ENCODE measurements at places on chromosomes 2 and 18. TPM values are rescaled to one million over a fixed set of nuclear protein-coding genes. Genes with fewer than 3 reads are reported as not detected.

Gene MMADHC
- total RNA-seq, result 52.8 TPM

Gene CDH20
- 0.27 TPM for total RNA-seq

Gene RAD51AP2
- total RNA-seq, result not detected

Gene EPAS1
- total RNA-seq, result 0.54 TPM

Gene ST3GAL5
- 4.0 TPM for total RNA-seq

Gene MYOM1
- total RNA-seq, result 0.27 TPM

DNA sequence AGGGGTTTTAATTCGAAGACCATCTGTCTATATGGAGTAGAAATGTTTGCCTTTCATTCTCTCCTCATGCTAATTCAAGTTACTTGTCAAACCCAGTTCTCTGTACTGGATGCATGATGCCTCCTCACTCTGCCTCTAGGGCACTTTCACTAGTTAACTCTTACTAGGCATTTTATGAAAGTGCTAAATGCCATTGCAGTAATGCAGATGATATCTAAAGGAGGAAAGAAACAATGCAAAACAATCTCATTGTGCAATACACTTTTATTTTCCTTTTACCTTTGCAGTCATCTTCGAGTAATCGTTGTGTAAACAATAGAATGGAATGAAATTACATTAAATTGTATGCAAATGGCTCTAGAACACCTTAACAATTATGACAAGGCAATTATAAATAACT is 293.6 kb downstream of the STK39 start:
- no peak for DNase-seq

DNA sequence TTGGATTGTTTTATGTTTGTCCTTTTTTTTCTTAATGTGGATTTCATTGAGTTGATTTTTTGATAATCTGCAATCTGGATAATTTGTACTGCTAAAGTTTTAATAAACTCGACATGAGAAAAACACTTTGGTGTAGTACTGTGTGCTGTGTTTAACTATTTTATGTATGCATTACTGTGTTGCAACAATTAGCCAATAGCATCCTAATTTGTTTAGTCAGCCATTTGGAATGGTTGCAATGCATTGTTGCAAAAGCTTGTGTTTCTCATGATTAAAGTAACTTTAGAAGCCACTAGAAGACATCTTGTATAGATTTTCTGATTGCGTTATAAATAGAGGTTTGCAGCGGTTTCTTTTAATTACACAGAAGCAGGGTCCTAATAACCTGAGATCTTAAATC is 53.5 kb downstream of the PPIG start:
- DNase-seq, result no peak

DNA sequence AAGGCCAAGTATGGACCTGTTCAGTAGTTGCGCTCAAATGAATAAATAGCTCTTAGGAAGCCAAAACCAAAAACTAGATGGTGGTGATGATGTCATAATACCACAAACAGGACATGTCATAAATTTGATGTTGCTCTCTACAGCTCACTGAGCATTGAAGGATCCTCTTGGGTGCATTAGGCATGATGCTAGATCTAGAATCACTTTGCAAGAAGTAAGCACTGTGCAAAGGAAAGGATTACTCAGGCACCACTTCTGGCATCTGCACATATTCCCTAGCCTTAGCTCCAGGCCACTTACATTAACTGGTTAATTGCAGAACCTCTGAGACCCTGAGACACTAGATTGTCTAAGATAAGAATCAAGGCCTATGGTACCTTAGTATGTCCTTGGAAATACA is 58.0 kb downstream of the LRRTM1 start:
- DNase-seq, result no peak

- no peak for DNase-seq
Measured at GRCh38 chr2:17634997-17635396, 94.5 kb downstream of the VSNL1 start.

DNA sequence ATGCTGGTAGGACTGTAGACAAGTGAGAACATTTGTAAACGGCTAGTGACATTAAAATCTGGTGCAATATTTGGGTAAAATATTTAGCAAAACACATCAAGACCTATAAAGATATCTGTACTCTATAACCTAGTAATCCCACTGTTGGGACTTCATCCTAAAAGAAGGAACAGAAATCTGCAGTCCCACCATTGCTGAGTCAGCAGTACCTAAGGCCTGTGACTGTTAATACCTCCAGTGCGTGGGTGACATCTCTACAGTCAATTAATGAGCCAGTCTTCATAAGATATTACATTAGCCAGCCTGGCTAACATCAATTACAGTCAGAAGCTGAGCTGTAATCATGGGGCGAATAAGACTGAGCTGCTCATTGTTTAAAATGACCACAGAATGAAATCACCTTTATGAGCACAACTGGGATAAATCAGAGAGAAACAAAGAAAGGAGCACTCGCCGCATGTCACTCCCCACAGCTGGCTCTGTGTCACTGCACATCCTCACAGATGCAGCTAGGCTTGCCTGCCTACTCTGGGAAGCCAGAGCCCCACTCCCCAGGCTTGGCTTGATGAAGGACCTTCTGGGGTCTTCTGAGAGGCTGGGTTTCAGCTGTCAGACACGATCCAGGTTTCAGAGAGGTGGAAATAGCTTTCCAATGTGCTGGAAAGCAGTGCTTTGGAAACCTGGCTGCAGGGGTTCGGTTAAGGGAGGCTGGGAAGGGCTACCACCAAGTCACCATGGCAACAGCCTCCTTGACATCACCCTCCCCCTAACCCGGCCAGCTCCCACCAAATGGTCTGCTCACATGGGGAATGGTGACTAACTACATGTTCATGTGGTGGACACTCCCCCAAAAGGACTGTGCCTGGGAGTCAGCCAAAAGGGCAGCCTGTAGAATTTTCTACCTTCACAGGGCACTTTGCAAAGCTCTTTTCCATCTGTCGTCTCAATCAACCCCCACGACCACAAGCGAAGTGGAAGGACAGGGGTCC is 145.0 kb downstream of the ZBTB7C start:
- no peak for DNase-seq

- no peak for DNase-seq
Measured at GRCh38 chr18:78603102-78603983, 376.3 kb upstream of the SALL3 start.

- no peak for DNase-seq
Measured at GRCh38 chr18:76314496-76314895, 180.5 kb downstream of the ZNF516 start.

- no peak for DNase-seq
Measured at GRCh38 chr18:74589811-74590210, 7.9 kb upstream of the ZNF407 start.

DNA sequence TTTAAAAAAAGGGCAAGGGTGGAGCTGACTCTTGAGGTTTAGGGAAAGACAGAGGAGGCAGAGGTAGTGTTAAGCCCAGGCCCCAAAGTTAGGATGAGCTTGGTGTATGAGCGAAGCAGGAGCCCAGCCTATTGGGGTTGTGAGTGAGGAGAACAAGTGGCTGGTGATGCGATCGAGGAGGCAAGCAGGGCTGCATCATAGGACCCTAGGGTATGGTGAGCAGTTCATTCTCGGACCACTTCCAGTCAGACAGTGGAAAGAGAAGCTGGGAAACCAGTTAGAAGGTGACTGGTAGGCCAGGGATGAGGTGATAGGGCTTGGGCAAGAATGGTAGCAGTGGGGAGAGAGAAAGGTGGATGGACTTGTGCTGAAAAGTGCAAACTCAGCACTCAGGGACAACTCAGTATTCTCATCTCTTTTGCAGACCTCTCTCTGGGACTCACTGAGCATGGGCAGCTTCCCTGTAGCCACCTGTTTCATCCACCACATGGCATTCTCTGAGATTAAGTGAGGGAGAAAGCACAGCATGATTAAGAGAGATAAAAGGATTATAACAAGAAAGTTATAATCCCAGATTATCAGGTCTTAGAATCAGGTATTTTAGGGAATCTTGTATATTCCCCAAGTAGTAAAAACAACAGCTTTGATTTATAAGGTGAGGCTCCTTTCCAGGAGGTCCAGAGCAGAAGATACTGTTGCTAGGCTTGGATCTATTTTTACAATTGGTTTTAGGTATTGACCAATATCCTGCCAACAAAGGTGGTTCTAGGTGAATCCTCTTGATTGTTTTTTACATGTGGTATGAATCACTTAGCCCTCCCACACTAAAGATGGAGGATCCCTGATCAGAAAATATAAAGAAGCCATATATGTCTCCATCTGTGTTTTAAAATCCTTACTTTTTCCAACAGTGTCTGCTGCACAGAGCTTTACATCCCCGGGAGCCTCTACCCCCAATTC is 38.3 kb downstream of the XRCC5 start:
- DNase-seq, result no peak

- DNase-seq, result no peak
Measured at GRCh38 chr2:84894758-84895520, 10.5 kb upstream of the TMSB10 start.

DNA sequence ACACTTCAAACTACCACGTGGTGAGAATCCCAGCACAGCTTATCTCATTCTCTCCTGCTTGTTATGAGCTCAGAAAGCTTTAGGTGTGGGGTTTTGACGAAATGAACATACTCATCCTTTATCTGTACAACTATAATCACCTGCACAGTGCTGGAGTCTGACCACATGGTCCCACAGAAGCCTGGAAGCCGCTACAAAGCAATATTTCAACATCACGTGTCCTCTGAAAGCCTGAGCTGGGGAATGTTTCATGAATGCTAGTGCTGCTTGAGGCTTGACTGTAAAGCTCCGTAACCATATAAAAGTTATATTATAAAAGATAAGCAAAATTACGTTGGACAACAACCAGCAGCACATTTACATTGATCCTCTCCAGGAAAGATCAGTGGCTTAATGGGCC is 43.9 kb downstream of the PIEZO2 start:
- no peak for DNase-seq

GRCh38 chr2:183493040-183493439 is 368.8 kb downstream of the NUP35 start:
- DNase-seq, result no peak

Measured in hematopoietic multipotent progenitor cell (in vitro differentiated cells).